ENCODE measurements at places on chromosomes 13 and 19.

DNA sequence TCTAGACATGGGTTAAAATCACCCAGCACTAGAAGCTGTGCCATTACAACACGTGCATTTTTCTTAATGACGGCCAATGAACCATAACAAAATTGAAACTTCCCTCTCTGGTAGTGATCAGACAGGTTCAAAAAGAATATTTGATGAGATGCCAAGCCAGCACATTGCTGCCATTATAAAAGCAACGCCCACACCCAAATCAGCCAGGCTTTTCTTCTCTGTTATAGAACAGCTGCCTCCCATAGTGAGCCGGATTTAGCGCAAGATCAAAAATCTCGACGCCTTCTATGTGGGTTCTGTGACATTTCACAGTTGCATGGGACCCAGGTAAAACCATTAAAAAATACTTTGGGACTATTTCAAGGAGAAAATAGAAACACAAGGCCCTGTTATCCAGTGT is 1158.0 kb downstream of the EFNB2 start:
- DNase-seq, result no peak

DNA sequence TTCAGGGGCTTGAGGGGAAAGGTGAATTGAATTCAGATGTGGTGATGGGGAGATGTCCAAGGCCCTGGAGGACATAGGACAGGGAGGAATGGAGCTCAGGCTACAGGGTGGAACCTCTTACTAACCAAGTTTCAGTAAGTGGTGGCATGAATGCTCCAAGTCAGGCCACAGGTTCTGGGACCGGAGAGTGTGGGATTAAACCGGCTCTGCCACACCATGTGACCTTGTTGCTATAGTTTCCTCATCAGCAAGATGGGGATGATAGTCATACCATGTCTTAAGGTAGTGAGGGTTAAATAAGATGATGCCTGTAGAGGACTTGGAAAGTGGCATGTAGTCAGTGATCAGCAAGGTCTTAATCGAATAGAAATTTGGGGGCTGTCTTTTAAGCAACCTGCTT is 16.3 kb downstream of the GPR183 start:
- peak; percentile 76 for DNase-seq

- DNase-seq, result no peak
These were observed 5.8 kb upstream of the PROZ start for GRCh38 chr13:113152691-113152983.

DNA sequence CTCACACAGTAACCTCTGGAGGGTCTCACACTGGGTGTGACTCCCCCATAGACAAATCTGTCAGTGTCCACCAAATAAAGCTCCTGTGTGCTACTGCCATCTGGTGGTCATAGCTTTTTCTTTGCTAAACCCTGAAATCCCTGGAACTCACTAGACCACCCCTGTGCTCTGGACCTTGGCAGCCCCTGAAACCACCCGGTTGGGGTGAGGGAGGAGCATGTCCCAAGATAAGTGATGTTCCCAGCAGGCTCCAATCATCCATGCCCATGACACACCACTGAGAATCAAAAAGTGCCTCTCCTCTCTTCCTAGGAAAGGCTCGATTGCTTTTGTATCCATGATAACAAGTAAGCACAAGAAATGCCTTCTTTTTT is 6.5 kb upstream of the HSD17B14 start:
- peak; percentile 47 for DNase-seq

DNA sequence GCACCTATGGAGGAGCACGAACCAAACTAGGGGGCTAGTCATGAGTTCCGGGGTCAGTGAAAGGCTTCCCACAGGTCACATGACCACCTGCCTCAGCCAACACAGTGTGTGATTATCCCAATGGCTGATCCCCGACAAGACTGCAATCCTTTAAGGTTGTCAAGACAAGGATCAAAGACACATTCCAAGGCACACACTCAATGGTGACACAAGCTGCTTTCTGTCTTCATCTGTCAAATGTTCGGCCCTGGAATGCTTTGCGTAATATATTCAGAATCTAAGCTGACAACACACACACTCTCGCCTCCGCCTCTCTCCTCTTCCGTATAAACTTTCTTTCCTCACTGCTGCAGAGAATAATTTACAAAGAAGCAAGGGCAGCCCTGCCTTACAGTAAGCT is 11.7 kb downstream of the RANBP3 start:
- DNase-seq, result no peak

DNA sequence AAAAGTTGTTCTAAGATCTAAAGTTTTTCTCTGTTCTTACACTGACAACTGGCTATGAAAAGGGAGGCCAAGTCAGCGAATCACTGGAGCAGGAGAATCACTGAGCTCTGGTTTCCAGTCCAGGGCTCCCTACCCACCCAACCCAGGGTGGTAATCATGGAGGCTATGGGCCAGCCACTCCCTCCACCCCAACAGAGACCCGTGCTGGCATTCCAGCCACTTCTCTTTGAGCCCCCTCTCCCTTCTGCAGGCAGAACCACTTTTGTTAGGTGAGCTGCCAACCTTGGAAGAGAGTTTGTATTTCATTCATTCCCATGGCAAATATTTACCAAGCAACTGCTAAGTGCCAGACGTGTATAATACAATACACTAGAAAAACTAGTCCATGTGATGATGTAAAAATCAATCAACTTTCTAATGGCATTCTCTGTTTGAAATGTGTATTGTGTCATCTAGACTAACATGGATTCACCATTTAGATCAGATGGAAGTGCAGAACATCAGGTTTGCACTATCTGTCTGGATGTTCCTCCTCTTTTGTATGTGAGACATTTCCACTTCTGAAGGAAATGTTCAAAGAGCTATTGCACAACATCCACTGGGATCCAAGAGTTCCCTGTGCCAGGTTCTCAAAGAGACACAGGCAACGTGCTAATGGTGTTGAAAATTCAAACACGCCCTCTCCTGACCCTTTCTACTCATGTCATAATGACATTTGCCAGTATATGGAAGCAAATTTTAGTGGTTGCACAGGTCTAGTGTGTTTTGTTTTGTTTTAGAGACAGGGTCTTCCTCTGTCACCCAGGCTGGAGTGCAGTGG is 5.3 kb downstream of the MLNR start:
- no peak for DNase-seq

DNA sequence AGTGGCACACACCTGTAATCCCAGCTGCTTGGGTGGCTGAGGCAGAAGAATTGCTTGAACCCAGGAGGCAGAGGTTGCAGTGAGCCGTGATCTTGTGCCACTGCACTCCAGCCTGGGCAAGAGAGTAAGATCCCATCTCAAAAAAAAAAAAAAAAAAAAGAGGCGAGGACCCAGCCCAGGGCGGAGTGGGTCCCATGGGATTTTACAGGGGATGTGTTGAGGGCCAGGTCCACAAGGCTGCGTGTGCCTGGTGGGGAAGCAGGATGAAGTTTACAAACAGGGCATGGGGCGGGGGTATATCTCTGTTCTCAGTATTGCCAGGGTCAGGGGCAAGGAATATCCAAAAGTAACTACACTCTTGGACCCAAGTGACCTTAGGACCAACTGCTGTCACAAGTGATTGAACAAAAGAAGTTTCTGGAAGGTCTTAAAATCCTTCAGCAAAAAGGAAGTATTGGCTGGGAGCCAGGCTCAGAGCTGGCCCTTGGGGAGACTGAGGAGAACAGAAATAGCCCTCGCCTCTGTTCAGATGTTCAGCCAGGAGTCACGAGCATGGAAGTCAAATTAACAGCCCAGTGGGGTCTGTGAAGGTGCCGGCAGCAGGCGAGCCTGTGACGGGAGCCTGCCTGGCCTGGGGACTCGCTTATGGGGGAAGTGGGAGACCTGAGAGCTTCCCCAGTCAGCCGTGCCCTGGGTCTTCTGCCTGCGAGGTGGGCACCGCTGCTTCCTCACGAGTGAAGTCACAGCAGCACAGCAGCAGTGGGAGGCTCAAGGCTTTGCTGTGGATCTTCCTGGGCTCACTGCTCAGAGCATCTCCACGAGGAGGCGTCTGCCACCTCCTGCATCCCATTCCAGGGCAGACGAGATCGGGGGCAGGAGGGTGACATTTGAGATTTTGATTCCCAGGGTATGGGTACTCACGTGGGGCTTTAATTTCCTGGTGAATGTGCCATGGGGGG is 6.4 kb downstream of the MYO9B start:
- DNase-seq, result no peak

- DNase-seq, result no peak
These were observed 26.0 kb upstream of the PABPC3 start for GRCh38 chr13:25069911-25070310.

DNA sequence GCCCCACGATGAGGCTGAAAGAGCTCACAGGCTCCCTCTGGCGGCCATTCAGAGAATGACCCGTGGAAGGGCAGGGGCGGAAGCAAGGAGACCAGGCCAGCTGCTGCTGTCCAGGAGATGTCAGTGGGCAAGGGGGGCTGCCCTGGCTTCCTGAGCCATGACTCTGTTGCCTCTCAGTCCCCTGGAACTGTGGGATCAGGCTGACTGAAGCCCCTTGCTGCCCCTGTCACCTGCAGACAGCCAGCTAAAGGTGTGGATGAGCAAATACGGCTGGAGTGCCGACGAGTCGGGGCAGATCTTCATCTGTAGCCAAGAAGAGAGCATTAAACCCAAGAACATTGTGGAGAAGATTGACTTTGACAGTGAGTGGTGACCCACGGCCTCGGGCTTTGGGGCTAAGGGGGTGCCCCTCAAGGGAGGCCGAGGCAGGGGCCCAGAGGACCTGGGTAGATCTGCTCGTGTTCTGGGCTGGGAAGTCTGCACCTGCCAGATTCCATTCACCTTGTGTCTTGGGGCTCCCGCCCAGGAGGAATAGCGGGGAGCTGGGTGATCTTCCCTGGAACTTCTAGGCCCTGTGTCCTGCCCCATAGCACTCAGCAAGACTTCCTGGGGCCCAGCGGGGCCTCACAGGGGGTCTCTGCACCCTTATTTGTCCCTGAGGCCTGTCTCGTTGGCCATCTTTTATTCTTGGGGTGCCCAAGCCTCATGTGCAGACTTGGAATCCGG is 12.5 kb upstream of the ACTN4 start:
- DNase-seq, result peak; percentile 83

- DNase-seq, result no peak
These were observed 2.5 kb upstream of the TLE2 start for GRCh38 chr19:3031607-3031867.

DNA sequence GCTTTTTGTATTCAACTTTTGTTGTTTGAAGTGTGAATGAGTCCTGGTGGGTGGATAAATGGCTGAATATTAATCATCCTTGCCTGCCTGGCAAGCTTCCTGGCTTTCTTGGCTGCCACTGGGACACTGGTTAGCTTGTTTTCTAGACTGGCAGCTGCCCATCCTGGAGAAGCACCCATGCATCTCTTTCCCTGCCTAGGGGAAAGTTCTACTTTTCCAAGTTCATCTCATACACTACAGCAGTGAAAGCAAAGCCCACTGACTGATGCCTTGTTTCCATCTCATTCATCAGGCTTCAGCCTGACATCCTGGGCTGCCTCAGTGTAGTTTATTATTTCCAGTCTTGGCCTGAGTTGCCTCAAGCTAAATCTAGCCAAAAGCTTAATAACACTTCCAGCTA is 244.8 kb downstream of the PCDH20 start:
- DNase-seq, result no peak

GRCh38 chr19:5349041-5349440 is 8.4 kb upstream of the PTPRS start:
- DNase-seq, result no peak

DNA sequence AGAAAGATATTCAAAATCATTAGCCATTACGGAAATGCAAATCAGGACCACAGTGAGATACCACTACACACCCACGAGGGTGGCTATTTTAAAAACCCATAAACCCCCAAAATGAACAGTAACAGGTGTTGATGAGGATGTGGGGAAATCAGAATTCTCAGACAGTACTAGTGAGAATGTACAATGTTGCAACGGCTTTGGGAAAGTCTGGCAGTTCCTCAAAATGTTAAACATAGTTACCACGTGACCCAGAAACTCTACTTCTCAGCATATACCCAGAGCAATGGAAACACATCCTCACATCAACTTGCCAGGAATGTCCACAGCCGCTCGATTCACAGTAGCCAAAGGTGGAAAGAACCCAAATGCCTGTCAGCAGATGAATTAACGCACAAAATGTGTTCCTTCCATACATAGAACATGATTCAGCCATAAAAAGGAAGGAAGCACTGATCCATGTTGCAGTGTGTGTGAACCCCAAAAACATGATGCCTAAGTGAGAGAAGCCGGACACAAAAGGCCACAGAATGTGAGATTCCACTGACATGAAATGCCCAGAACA is 7.0 kb downstream of the PLVAP start:
- no peak for DNase-seq

- DNase-seq, result no peak
These were observed 43.6 kb downstream of the STOML3 start for GRCh38 chr13:38947054-38947453.

Measured in activated CD4-positive, alpha-beta memory T cell treated with anti-CD3 and anti-CD28 coated beads for 36 hours (primary cell).